ENCODE measurements at places on chromosomes 5 and 9. TPM values are rescaled to one million over a fixed set of nuclear protein-coding genes. Genes with fewer than 3 reads are reported as not detected.

DNA sequence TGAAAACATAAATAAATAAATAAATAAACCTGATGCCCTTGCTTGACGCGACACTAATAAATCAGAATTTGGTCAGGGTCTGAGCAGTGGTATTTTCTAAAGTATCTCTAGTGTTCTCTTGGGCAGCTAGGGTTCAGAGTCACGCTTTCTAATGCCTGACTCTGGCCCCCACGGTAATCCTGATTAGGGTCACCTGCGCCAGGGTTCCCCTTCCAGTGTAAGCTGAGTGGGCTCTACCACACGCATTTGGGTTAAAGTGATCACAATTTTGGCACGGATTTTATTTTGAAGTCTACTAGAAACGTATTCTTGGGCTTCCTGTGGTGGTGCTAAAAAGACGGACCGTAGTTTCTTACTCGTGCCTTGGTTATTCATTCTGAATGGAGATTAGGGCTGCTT is 651 bp downstream of the TTC1 start:
- H3K27ac ChIP-seq: peak overlapping the region; percentile 62
- no peak for DNase-seq
- H3K4me1 ChIP-seq: peaks cover 24% of the 10 kb centered on the region
- H3K27me3 ChIP-seq: no peaks in the 10 kb centered on the region
- H3K4me3 ChIP-seq: peak overlapping the region; percentile 94

DNA sequence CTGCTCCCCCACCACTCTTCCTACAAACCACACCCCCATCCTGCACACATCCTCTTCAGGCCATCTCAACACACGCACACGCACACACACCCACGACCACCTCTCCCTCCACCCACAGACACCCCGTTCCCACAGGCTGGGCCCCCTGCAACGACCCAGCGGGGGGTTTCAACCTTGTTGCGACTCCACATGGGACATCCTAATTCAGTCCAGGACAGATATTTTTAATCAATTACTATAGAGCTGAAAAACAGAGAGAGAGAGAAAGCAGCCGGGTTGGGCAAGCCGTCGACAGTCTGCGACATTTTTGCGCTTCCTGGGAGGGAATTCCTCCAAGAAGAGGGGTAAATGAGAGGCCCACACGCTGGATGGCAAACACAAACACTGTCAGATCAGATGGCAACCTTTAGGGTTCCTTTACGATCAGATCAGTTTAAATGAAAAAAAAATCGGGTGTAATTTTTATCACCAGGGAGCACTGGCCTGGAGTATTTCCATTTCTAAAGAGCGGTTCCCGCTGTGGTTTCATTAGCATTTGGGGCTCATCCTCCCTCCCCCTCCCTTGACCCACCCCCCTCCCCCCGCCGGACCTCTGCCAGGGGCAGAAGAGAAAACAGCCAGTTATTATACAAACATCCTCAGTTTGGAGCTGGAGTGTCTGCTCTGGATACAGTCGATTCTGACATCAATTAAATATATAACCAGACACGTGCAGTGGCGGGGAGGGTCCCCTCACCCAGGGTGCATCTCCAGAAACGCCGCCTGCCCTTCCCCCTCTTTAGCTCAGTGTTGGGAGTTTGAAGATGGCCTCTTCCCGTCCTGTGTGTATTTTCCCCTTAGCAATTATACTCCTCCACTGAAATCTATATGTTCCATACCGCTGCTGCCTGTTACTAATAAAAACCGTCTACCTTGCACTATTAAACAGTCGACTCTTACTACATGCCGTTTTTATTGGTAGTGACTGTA is 2.3 kb upstream of the IRX2 start:
- no peak for DNase-seq
- H3K36me3 ChIP-seq: peaks cover 9% of the 10 kb centered on the region
- peak overlapping the region; percentile 85 for H3K4me3 ChIP-seq

- no peaks in the 10 kb centered on the region for H3K36me3 ChIP-seq
- H3K4me3 ChIP-seq: no peak overlapping the region
- peaks cover 4% of the 10 kb centered on the region for H3K27me3 ChIP-seq
Observed at GRCh38 chr9:69981686-69982445, 61.8 kb upstream of the MAMDC2 start.

GRCh38 chr5:169848271-169848670 is 132.0 kb downstream of the INSYN2B start:
- DNase-seq: no peak
- H3K36me3 ChIP-seq: peaks cover 5% of the 10 kb centered on the region
- H3K4me3 ChIP-seq: no peak overlapping the region
- no peaks in the 10 kb centered on the region for H3K4me1 ChIP-seq
- H3K27me3 ChIP-seq: no peaks in the 10 kb centered on the region

DNA sequence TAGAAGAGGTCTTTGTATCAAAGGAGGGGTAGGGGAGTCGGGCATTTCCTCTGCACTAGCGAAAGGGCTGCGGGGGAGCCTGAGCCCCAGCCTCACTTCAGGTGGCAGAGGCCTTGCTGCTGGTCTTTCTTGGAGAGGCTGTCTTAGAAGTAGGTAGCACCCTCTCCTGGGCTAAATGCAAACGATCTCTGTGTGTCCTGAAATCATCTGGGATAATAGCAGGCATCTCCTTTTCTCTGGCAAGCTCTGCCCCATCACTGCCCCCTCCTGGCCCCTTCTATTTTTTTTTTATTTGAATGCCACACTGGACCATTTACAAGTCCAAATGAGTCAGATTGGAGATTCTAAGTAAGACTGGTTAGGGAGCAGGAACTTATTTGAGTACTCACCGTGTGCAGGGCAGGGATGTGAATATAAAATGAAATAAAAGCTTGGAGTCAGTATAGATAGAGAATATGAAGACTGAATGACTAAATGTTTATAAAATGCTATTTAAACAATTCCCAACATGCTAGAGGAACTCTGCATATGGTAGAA is 137.1 kb downstream of the FGF1 start:
- H3K4me1 ChIP-seq: peaks cover 62% of the 10 kb centered on the region
- H3K27me3 ChIP-seq: no peaks in the 10 kb centered on the region
- no peaks in the 10 kb centered on the region for H3K36me3 ChIP-seq
- H3K4me3 ChIP-seq: peak overlapping the region; percentile 5
- peak; percentile 66 for DNase-seq

DNA sequence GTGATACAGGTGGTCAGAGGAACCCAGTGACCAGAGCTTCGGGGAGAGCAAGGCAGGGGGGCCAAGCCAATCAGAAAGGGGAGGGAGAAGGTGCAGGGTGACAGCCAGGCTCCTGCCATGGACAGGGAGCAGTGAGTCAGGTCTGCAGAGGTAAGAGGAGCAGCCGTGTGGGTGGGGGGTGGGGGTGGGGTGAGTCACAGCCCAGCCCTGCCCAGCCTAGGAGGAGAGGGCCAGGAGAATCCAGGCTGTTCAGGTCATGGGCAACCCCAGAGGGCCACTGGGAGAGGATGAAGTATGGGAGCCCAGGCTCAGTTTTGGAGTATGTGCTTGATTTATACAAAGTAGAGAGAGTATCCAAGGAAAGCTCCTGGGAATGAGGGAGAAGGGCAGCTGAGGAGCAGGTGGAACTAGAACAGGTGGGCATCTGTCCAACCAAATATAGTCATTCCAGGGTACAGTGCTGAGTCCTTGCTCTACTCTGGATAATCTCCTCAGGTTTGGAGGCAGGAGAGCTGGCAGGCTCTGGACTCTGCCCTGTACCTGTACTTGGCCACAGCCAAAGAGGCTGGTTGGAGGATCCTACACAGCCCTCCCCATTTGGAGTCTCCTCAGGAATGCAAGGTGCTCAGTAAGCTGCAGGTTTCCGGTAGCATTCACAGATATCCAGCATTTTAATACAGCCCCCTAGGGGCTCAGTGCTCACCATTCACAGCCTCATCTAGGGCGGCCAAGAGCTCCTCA is 1.6 kb downstream of the HBEGF start:
- no peaks in the 10 kb centered on the region for H3K36me3 ChIP-seq
- peaks cover 18% of the 10 kb centered on the region for H3K27me3 ChIP-seq
- H3K4me3 ChIP-seq: peak overlapping the region; percentile 86
- H3K27ac ChIP-seq: no peak overlapping the region
- H3K4me1 ChIP-seq: peaks cover 18% of the 10 kb centered on the region

- peaks cover 20% of the 10 kb centered on the region for H3K27me3 ChIP-seq
- peaks cover 4% of the 10 kb centered on the region for H3K36me3 ChIP-seq
- H3K4me3 ChIP-seq: peak overlapping the region; percentile 64
- H3K4me1 ChIP-seq: peaks cover 40% of the 10 kb centered on the region
Observed at GRCh38 chr9:137302449-137303150, 529 bp upstream of the NRARP start.

GRCh38 chr5:4939042-4939781 is 200.9 kb upstream of the ADAMTS16 start:
- no peaks in the 10 kb centered on the region for H3K4me1 ChIP-seq
- peak overlapping the region; percentile 8 for H3K27ac ChIP-seq
- no peaks in the 10 kb centered on the region for H3K36me3 ChIP-seq
- no peak for DNase-seq

- no peak overlapping the region for H3K27ac ChIP-seq
- no peaks in the 10 kb centered on the region for H3K36me3 ChIP-seq
- no peak overlapping the region for H3K4me3 ChIP-seq
Observed at GRCh38 chr9:4630836-4631235, 31.3 kb upstream of the PLPP6 start.

- no peaks in the 10 kb centered on the region for H3K36me3 ChIP-seq
- no peak overlapping the region for H3K27ac ChIP-seq
- H3K4me1 ChIP-seq: peaks cover 36% of the 10 kb centered on the region
- no peaks in the 10 kb centered on the region for H3K27me3 ChIP-seq
Observed at GRCh38 chr5:88544671-88545070, 276.0 kb upstream of the TMEM161B start.

Gene TSLP
- not detected for total RNA-seq

DNA sequence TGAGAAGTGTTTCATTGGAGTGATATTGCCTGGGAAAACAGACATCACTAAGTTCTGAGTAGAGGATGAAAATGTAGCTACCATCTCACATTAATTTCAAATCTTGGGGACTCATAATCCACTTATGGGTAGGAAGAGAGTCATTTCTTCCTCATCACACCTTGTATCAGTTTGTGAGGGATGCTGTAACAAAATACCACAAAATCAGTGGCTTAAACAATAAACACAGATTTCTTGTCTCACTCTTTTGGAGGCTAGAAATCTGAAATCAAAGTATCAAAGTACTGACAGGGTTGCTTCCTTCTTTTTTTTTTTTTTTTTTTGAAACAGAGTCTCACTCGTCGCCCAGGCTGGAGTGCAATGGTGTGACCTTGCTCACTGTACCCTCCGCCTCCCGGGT is 3.4 kb downstream of the CARD6 start:
- peaks cover 3% of the 10 kb centered on the region for H3K4me1 ChIP-seq
- H3K4me3 ChIP-seq: no peak overlapping the region
- H3K27ac ChIP-seq: no peak overlapping the region
- peaks cover 58% of the 10 kb centered on the region for H3K27me3 ChIP-seq

- peaks cover 27% of the 10 kb centered on the region for H3K36me3 ChIP-seq
- no peaks in the 10 kb centered on the region for H3K4me1 ChIP-seq
- no peaks in the 10 kb centered on the region for H3K27me3 ChIP-seq
- no peak for DNase-seq
- H3K4me3 ChIP-seq: no peak overlapping the region
Observed at GRCh38 chr5:125912028-125912427, 511.2 kb upstream of the GRAMD2B start.

DNA sequence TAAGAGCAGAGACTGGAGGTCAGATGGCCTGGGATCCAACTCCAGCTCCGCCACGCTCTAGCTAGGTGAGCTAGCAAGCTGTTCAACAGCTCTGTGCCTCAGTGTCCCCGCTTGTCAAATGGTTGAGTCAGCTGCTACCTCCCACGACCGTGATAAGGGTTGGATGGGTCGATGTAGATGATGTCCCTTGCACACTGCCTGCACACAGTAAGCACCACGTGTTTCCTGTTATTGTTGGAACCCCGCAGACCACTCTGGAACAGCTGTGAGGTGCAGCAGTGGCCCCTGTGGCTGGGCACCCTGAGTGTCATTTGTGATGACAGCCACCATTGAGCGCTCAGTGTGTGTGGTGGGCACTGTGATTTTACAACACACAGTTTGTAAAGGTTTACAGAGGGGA is 54.0 kb upstream of the CTSL start:
- H3K27me3 ChIP-seq: no peaks in the 10 kb centered on the region
- no peaks in the 10 kb centered on the region for H3K4me1 ChIP-seq
- H3K27ac ChIP-seq: no peak overlapping the region
- H3K36me3 ChIP-seq: peaks cover 23% of the 10 kb centered on the region

Gene NUTM2G
- not detected for total RNA-seq

- H3K27me3 ChIP-seq: no peaks in the 10 kb centered on the region
- H3K36me3 ChIP-seq: no peaks in the 10 kb centered on the region
- H3K4me1 ChIP-seq: peaks cover 13% of the 10 kb centered on the region
- DNase-seq: no peak
- H3K27ac ChIP-seq: no peak overlapping the region
- H3K4me3 ChIP-seq: no peak overlapping the region
Observed at GRCh38 chr5:144092508-144092907, 78.0 kb downstream of the YIPF5 start.

Gene ACSL6
- 1.7 TPM for total RNA-seq

DNA sequence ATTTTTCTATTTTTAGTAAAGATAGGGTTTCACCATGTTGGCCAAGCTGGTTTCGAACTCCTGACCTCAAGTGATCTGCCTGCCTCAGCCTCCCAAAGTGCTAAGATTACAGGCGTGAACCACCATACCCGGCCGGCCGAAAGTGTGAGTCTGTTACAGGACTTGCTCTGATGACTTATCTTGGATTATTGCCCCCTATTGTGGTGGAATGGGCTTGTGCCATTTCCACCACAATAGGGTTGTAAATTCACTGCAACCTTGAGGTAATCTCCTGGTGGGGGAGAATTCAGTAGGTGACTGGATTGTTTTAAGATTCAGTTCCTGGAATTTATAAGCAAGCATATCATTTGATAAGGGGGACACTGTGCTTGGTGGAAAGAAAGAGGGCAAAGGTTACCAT is 15.0 kb upstream of the HMGCR start:
- no peak overlapping the region for H3K27ac ChIP-seq
- H3K36me3 ChIP-seq: no peaks in the 10 kb centered on the region
- H3K27me3 ChIP-seq: no peaks in the 10 kb centered on the region
- H3K4me1 ChIP-seq: peaks cover 14% of the 10 kb centered on the region
- DNase-seq: no peak

Gene RFX3
- total RNA-seq: 43.6 TPM

Gene ADAMTS13
- 6.0 TPM for total RNA-seq

GRCh38 chr9:93083592-93084470 is 12.2 kb upstream of the CARD19 start:
- H3K4me3 ChIP-seq: no peak overlapping the region
- DNase-seq: no peak

- no peaks in the 10 kb centered on the region for H3K27me3 ChIP-seq
- H3K36me3 ChIP-seq: no peaks in the 10 kb centered on the region
- peaks cover 5% of the 10 kb centered on the region for H3K4me1 ChIP-seq
- no peak overlapping the region for H3K4me3 ChIP-seq
- H3K27ac ChIP-seq: no peak overlapping the region
Observed at GRCh38 chr9:18826248-18826647, 206.8 kb downstream of the SAXO1 start.

DNA sequence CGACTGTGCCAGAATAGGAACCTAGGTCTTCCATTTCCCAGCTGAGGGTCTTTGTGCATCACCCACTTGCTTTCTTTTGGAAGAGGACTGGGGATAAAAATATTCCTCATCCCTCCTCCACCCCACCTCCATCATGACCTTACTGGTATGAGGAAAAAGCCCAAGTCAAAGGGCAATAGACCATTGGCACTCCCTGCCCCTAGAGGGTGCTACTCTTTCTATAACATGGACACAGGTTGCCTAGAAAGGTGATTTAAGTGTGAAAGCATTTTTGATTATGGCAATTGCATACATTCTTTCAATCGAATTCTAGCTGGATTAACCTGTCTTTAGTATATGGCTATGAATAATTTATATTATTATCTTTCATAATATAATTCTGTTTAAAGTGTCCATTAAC is 22.8 kb upstream of the ZNF618 start:
- no peak overlapping the region for H3K4me3 ChIP-seq
- DNase-seq: no peak
- peaks cover 11% of the 10 kb centered on the region for H3K4me1 ChIP-seq
- peaks cover 2% of the 10 kb centered on the region for H3K36me3 ChIP-seq
- no peaks in the 10 kb centered on the region for H3K27me3 ChIP-seq
- no peak overlapping the region for H3K27ac ChIP-seq
